ENCODE measurements at places on chromosomes 11 and 22.

DNA sequence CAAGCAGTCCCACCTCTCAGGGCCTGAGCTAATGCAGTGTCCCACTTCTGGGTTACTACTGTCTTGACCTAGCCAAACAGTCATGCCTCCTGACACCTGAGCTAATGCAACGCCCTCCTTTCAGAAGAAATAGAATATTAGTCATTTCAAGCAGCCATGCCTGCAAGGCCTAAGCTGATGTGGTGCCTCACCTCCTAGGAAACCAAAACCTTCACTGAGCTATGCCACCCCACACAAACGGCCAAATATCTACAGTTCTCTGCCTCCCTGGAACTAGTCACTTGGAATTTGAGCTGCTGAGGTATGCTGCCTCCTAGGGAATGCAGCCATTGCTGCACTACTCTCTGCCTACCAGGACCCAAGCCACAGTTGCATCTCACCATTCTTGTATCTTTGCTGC lies 8.3 kb upstream of the MS4A6E start:
- DNase-seq, result no peak

GRCh38 chr22:31143038-31143437 lies 2.7 kb upstream of the PLA2G3 start:
- no peak for DNase-seq

- no peak for DNase-seq
Observed at GRCh38 chr11:103920449-103920848, 116.0 kb upstream of the DDI1 start.

DNA sequence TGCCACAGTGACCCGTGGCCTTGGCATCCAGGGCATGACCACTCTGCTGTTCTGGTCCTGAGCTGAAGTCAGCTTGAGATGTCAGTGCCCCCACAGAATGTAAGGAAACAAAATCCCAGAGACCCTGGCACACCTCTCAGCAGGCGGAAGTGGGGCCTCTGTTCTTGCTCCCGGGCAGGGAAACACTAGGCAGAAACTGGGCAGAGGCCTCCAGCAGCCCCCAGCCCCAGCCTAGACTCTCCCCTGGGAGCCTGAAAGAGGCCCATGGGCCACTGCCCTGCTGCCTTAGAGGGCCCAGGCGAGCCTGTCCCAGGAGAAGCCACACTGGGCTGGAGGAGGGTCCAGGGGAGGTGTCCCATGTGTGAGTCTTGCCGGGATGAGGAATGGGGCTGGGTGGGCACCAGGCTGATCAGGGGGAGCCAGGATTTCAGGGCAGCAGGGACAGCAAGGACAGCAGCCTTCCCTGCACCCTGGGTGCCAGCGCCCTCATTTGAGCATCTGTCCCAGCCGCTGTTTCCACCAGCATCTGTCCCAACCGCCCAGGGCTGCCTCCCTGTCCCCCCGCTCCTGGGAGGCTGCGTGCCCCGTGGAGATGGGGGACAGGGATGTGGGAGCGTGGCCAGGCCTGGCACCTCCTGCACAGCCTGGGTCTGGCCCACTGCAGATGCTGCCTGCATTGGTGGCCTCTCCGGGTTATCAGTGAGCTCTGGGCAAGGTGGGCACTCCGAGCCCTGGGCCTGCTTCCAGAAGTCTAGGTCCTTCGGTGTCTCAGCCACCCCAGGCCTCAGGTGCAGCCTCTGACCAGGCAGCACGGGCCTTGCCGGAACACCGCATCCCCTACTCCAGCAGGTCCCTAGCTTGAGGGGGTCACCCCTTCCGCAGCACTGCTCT lies 1072.4 kb downstream of the BRD1 start:
- no peak for DNase-seq

DNA sequence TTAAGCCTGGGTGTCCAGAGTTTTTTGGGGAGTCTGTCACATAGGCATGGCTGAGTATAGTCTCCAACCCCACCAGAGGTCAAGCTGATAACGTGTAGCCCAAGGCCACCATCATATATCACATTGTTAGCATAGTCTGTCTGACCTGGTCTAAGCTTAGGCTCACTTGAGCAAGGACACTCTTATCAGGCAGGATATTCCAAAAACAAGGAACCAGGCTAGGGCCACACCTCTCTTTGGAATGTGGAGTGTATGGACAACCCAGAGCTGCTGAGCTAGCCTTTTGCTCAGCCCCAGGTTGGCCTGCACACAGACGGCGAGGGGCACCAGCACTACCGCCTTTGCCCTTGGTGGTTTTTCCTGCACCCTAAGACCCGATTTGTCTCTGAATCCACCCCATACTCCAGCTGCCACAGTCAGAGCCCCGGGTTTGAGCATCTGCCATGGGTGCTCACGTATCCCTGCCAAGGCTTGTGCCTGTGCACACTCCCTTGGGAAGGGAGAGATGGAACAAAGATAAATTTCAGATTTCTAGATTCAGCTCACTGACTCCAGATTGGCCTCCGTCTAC lies 7.2 kb downstream of the SNAP29 start:
- DNase-seq, result no peak

DNA sequence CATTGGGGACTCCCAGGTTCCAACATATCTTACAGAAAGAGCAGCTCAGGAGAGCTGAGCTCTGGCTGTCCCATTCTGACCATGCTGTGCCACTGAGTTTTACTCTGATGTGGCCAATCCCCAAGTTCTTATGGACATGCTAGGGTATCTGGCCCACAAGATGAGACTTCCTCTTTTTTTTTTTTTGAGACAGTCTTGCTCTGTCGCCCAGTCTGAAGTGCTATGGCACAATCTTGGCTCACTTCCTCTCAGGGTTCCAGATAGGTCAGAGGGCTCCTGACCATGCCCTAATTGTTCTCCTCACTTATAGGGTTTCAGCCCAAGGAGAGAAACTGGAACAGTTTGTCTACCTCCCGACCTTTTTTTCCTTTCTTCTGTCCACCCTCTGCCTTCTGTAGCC lies 152.3 kb upstream of the CCDC90B start:
- no peak for DNase-seq

GRCh38 chr22:33275073-33275443 lies 216.9 kb upstream of the SYN3 start:
- DNase-seq, result no peak

DNA sequence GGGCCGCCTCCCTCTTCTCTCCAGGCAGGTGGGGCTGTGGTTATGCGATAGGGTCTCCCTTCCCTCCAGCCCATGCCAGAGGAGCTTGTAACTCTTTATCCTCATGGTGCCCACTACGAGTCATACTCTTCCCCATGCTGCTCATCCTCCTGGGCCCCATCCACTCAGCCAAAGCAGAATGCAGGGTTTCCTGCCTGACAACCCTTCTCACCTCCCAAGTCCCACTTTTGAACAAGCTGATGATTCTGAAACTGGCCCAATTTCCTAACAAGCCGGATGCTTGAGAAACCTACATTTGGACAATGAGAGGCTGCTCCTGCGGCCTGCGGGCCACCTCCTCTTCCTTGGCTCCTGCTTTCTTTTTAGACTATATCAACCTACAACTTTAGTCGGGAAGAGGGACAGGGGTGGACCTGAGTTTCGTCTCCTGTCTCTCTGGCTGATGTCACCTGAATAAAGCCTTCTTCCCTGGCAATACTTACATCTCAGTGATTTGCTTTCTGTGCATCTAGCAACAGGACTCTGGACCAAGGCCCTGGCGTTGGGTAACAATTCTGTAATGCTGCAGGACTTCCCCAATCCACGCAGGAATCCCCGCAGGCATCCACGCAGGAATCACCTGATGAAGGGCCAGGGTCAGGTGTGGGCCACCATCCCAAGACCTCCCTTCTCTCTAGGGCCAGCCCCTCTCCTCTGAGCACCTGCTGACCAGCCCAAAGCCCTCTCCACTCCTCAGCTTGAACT lies 1.5 kb upstream of the NDUFS8 start:
- DNase-seq, result no peak

DNA sequence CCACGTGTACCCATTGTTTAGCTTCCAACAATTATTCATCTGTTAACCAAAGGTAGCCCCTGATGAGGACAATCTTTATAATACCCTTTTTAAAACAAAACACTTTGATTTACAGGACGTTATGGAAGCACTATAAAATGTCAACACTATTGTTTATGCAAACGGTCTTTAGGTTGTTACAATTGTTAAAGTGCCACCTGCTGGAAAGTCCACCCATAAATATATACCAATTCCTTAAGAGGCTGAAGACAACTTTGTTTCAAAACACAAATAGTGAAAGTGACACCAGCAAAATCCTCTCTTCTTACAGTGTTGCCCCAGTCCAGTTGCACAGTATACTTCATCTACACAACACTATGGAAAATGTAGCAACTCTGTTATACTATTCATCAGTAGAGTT lies 68.9 kb upstream of the SLN start:
- DNase-seq, result no peak

Data from NCI-H1436 (cell line).